ENCODE measurements at places on chromosomes 5 and 9. TPM values are rescaled to one million over a fixed set of nuclear protein-coding genes. Genes with fewer than 3 reads are reported as not detected.
A peak's percentile ranks its signal among the peaks of the same experiment; 100 is the strongest.

GRCh38 chr5:1364211-1364610, 19.3 kb upstream of the CLPTM1L start:
- DNase-seq, result no peak

DNA sequence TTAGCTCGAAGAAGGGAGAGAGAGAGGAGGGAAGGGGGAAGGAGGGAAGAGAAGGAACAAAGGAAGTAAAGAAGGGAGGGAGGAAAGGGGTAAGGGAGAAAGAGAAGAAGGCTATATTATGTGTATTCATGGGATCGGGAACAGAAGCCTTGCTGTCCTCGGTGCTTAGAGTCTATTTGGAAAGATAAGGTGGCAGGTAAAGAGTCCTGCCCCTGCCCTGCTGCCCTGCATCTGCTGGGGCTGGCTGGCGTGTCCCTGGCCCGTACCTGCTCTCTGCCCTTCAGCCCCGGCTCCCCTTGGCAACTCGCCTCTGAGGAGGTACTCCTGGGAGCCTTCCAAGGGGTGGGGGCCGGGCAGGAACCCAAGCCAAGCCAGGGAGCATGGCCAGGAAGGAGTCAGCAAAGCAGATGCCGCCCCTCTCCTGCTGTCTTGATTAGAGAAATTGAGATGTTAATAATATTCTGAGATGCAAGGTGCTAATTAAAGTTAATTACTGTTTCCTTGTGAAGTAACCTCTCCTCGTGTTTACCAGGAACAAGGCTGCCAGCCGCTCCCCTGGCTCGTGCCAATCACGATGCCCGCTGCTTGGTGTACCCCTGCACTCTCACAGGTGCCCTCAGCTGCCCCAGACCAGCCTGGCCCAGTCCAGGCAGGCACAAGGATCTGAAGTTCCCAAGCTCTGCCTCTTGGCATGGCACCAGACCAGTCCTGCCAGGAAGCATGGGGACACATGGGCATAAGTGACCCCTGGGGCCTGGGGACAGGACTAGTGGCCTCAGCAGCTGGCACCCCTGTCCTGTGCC, 36.6 kb downstream of the PCDH1 start:
- no peak for DNase-seq

DNA sequence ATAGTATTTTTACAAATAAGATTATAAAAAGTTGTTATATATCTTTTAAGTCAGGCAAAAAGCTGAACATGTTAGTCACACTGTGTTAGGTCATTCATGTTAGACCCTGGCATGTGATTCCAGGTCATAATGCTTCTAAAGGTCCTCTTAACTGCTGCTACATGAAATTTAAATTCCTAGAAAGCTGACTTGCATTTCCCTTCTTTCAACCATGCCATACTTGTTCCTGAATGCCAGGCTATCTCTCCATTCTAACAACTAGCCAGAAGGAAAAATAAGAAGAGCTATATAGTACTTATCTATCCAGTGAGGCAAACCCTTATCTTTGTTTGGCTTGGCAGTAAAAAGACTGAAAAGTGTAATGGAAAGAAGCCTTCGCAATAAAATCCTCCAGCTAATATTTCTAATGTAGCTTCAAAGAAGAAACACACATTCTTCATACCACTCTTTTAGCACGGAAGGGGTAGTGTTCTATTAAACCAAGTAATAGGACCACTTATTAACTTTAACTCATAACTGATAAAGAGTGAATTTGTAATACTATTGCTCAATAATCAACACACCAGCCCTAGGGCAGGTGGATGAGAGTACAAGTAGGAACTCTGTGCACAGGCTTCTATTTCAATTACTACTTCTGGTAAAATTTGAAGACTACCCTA, 310.2 kb downstream of the PDE4D start:
- no peak for DNase-seq

GRCh38 chr5:137896560-137896959, 7.3 kb downstream of the PKD2L2 start:
- no peak for DNase-seq

DNA sequence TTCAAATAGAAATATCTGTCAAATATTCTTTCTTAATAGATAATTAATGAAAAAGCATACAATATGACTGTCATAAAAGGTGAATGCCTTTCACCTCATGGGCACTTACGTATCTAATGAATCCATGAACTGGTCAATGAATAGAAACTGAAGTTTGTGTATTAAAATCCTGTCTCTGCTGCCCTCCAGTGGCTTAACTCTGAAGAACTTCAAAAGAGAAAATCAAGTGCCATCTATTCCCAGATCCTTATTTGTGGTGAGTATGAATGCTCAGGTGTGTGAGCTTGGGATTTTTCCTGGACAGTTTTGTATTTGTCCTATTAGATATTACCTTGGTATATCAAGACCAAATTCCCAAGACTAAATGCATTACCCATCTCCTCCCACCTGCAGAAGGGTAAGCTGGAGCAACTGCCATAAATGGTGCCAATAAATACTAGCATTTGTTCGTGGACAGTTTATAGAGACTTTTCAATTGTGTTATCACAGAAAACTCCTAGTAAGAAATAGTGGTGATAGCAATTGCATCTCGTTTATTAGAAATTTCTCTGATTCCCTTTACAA, 44.0 kb upstream of the SVEP1 start:
- no peak for DNase-seq

DNA sequence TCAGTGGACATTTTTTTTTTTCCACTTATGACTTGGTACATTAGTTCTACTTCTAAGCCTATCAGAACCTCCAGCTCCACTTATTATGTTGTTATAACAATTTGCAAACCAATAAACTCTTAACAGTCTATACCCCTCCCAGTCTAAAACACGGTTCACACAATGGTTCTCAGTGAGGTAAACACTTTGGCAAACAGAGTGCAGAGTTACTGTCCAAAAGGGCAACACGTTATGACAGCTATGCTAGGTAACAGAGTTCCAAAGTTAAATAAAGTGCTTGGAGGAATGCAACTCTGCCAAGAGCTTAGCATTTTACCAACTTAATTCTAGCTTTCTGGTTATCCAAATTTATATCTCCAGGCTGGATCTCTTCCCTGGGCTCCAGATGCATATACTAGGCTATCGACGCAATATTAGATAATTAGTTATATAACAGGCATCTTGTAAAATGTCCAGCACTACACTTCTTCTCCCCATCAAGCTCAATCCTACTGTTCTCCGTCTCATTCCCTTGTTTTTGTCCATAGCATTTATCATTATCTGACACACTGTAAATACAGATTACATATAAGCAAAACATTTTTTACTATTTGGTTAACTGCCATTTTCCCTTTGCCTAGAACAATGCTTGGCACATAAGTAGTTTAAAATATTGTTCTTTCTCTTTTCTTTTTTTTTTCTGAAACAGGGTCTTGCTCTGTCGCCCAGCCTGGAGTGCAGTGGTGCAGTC, 14.3 kb downstream of the FNBP1 start:
- no peak for DNase-seq

GRCh38 chr9:306907-307306, 92.2 kb downstream of the DOCK8 start:
- DNase-seq, result no peak

- peak; percentile 82 for DNase-seq
Observed at GRCh38 chr5:39420482-39421145, 4.2 kb downstream of the DAB2 start.

- no peak for DNase-seq
Observed at GRCh38 chr9:110825950-110826349, 157.4 kb downstream of the MUSK start.

DNA sequence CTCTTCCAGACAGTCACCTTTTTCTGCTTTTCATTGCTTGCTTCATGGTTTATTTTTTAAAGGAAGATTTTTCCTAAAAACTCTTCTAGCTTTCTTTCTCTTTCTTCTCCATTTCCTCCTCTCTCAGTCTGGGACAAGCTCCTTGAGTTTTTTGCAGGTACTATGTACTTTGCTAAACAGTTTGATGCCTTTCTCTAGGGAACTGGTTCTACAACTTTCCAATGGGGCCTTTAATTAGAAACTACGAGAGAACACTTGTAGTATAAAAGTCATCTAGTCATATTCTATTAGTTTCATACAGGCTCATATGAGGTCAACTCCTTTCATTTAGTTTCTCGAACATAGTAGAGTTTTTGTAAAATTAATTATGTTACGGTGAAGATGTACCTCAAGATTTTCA, 189.6 kb downstream of the DOCK8 start:
- DNase-seq, result no peak

DNA sequence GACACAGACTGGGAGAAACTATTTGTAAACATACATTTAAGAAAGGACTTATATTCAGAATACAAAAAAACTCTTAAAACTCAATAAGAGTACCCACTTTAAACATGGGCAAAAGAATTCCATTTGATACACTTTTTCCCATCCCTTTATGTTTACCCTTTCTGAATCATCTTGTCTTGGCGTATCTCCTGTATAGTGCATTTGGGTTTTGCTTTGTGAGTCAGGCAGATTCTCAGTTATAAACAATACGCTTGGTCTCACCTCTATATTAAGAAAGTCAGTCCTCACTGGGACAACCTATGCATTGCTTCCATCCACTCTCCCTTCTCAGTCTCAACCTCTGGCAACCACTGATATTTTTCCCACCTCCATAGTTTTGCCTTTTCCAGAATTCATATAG, 27.3 kb upstream of the ADAMTS6 start:
- DNase-seq, result no peak

- no peak for DNase-seq
Observed at GRCh38 chr9:14692470-14693250, 572 bp downstream of the ZDHHC21 start.

DNA sequence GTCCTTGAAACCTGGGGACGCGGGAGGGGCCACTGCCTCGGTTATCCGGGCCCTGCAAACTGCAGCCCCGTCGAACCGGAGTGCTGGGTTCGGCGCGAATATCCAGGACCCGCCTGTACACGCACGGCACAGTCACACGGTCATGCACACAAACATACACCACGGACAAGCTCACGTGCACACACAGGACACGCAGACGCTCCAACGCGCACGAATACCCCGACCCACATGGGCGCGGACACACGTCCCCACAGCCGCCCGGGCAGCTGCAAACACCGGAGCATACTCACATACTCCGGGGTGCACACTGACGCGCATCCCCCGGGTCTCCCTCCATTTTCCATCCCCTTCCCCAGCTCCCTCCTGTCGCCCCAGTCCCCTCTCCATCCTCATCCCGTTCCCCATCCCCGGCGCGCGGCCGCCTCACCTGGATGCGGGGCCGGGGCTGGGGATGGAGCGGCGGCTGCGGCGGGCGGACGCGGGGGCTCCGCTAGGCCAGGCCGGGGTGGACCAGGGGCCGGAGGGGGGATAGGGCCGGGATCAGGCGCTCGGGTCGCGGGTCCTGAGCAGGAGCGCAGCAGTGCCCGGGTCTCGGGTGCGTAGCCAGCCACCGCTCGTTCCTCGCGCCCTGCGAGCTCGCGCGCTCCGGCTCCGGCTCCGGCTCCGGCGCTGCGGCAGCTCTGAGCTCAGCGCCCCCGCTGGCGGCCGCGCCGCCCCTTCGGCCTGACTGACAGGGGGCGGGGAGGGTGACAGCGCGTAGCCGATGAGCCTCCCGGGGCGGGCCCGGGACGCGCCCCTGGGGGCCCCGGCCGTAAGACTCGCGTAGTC, at the start of the genes EIF4E1B and SNCB:
Gene EIF4E1B, plus strand, starts transcription at position 823 of the 828 bp plus-strand sequence. CDS start 12,113 bp downstream, outside the sequence.
Gene SNCB, minus strand, starts transcription at position 682 of the 828 bp plus-strand sequence. CDS start 880 bp downstream, outside the sequence.
- DNase-seq, result peak; percentile 73

DNA sequence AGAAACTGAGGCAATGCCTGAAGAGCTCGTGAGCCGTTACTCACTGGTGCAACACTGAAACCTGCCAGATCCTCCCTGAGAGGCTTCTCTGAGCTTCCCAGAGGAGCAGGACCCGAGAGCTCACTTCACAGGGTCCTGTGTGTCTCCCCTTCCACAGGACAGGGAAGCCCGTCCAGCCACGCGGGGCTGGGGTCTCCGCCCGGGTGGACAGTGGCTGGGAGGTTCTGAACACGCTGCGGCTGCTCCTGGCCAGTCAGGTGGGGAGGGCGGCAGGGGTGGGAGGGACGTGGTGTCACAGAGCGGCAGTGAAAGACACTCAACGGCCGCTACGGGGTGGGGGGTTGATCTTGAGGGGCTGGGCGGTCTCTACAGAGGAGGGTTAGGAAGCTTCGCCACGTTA, 290 bp upstream of the ZDHHC11 start:
- peak; percentile 45 for DNase-seq

DNA sequence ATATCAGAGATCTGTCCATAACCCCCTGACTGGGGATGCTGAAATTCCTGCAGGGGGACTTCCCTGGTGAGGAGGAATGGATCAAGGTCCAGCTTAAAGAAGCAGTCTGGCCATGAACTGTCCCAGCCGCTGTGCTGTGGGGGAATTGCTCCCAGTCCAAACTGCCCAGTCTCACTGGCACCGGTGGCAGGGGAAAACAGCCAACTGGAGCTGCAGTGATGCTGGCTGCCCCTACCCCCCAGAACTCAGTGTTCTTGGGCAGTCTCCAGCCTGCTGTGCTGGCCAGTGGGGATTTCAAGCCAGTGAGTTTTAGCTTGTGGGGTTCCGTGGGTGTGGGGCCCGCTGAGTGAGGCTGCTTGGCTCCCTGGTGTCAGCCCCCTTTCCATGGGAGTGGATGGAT, 306.5 kb upstream of the RPS23 start:
- no peak for DNase-seq

GRCh38 chr5:14522721-14523120, 58.9 kb upstream of the OTULINL start:
- DNase-seq, result no peak

DNA sequence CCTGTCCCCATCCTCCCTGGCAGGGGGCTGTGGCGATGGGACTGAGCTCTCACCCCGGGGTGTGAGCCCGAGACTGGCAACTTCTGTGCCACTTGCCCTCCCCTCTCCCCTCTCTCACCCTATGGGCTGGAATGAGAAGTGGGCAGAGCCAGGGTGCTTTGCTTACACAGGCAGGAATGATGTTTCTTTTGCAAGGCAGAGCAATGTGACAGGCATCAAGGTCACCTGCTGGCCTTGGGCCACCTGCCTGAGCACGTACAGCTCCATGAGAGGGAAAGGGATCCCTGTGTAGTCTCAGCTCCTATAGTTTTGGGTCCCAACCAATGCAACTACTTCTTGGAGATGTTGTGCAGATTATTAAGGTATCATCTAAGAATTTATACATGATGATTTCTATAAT, 252.8 kb upstream of the DAP start:
- DNase-seq, result no peak

The ST6GALNAC6 gene
- total RNA-seq, result 65.4 TPM

The C9orf153 gene
- 0.53 TPM for total RNA-seq

The MEGF9 gene
- 11.5 TPM for total RNA-seq

The PCDHGA10 gene
- 4.0 TPM for total RNA-seq

The KIF20A gene
- not detected for total RNA-seq

The SLC9A3 gene
- 0.94 TPM for total RNA-seq

The PITX1 gene
- total RNA-seq, result not detected

The PCDHA7 gene
- 0.12 TPM for total RNA-seq

The SHISAL2B gene
- not detected for total RNA-seq

The ASPN gene
- total RNA-seq, result 7.9 TPM

Data from right cardiac atrium (tissue), 5 donors.